ENCODE measurements at places on chromosomes 7 and 10.

DNA sequence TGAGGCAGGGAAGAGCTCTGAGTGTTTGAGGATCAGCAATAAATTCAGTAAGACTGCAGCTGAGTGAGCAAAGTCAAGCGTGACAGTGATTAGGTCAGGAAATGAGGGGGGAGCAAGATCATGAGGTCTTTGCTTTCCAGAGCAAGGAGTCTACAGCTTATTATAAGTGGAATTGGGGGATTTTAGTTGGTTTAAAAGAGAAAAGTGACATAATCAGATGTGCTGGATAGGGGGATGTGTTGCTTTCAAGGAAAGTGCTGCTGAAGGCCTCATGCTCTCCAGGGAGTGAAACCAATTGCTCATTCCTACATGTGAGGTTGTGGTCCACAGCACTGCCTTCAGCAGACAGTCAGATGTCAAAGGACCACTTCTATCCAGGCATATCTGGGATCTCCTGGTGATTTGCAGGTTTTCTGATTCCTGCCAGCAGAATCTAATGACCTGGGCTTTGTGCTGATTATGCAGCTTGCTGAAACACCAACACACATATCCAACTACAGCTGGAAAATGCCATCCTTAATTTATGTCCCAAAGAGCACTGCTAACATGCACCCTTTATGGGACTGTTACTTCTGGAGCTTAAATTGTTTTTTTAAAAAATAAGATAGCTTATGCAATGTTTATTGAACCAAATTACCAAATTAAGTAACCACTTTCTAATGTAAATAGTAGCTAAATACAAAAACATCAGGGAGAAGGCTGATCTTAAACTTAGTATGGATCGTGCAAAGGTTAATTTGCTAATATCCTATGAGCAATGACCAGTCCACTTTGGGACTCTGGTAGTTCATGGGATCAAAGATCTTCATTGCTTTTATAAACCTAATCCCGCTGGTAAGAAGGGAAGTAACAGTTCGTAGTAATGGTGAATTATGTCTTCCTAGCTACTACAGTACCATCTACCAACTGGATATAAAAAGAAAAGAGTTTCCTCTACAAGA is 607.6 kb downstream of the KCNMA1 start:
- DNase-seq: no peak

DNA sequence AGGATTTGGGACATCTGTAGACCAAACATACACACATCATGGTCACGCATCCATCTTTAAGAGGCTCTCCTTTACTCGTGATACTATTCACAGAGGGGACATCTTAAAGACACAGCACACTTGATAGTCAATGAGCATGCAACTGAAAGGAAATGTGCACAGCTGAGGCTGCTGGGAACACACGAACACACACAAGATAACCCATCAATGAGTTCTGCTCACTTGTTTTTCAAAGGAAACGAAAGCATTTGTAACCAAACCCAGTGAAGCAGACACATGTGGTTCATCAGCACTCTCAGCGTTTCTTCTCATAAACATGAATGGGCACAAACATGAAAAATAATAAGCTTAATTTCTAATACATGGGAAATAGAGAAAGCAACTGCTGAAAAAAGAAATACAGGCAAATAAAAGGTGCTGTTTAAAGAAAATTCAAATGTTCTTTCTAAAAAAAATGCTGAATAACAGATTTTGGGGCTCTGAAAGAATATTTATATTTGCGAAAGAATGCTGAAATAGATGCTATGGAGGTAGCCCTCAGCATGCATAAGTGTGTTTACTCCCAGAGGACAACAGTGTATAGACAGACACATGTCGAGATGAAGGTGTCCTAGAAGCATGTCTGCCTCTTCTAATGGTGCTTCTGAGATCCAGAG is 59.7 kb upstream of the LAMB4 start:
- DNase-seq: no peak

- DNase-seq: no peak
Observed at GRCh38 chr7:114981323-114981722, 59.4 kb downstream of the MDFIC start.

DNA sequence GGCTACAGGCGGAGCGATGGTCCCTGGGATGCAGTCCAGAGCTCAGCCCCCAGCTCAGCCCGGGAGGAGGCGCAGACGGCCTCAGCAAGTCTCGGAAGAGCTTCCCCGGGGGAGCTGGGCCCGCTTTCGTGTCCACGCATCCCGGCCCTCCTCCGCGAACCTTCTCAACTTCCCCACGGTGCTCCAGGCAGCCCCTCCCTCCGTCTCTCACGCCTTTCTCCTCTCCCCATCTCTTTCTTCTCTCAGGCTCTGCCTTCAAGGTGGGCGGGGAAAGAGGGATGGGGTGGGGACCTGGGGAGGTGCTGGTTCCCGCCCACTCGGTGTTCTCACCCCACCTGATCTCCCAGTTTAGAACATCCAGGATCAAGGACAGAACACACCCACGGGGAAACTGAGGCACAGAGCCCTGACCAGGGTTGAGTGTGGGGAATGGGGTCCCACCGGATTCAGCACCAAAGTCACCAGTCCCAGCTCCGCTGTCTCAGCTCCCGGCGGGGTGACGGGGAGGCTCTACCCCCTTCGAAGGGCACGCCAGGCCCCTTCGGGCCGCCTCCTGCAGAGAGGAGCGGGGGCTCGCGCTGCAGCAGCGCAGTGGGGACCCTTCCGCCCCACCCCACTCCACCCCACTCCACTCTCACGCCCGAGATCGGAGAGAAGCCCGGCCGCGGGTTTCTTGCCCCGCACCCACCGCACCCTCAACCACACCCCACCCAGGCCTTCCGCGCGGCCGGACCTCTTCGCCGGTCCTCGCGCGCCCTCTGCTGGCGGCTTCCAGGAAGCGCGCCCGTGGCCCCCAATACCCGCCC is 18.2 kb downstream of the POLL start:
- DNase-seq: peak; percentile 62

GRCh38 chr10:93346108-93346507 is 136.0 kb downstream of the MYOF start:
- no peak for DNase-seq

- DNase-seq: no peak
Observed at GRCh38 chr7:17625043-17625442, 315.3 kb downstream of the SNX13 start.

DNA sequence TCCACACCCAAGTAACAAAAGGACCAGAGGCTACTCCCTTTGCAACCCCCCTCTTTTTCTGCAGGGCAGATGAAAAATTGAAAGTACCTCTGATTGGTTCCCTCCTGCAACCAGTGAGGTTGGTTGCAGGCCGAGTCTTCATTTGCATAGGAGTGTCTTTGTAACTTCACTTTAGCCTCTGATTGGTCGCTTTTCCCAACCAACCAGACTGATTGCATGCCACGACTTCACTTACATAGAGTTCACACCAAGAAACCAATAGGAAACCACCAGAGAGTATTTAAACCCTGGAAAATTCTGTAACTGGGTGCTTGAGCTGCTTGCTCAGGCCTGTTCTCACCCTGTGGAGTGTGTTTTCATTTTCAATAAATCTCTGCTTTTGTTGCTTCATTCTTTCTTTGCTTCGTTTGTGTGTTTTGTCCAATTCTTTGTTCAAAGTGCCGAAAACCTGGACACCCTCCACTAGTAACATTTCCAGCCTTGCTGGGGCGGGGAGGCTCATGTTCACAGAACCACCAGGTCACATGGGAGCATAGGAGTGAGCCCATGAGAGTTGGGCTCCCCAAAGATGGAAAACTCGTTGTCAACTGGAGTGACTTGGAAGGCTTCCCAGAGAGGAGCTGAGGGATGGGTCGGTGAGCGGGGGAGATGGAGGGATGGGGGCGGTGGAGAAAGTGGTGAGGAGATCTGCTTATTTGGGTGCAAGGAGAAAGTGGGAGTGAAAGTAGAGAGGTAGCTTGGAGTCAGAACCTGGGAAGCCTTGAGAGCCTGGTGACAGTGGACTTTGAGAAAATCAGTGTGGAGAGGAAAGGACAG is 223.6 kb downstream of the GFRA1 start:
- no peak for DNase-seq

DNA sequence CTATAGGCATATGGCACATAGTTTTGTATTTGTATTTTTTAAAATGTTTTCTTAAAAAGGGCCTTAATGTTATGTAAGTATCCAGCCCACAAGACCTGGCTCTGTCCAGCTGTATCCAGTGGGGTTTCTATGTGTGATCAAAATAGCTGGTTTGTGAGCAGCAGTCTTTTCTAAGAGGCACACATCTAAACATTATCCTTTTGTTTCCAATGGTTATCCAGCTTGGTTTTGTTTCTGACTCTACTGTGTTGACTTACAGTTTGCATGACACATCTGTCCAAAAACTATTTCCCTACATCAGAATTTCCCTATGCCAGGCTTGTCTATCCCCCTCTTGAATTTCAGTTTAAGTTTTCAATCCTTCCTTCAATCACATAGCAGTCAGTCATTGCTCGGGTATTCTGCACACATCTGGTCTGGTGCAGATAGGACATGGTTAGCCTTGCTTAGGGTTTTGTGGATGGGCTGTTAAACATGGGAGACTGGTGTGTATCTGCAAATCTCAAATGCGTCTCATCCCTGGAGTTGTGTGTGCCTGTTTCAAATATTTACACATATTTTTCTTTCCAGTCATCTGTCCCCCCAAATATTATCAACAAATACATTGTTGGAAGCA is 104.2 kb downstream of the SAMD9 start:
- DNase-seq: no peak

GRCh38 chr7:22393913-22394729 is 37.2 kb upstream of the RAPGEF5 start:
- no peak for DNase-seq

DNA sequence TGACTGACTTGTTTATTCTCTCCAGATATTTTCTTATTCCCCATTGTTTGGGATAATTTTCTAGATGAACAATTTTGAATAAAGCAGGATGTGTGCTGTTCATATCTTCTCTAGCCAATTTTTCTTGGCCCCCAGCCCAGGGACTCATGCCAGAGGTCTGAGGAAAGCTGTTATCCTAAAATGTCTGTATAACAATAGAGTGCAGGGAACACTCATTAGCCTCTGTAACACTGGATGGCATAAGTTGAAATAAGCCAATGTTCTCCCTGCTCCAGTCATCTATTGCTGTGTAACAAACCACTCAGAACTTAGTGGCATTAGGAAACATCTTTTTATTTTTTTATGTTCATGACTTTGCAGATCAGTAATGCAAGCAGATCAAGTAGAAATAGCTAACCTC is 121.7 kb upstream of the TRIM24 start:
- no peak for DNase-seq

- no peak for DNase-seq
Observed at GRCh38 chr7:120521761-120522737, 249.1 kb downstream of the KCND2 start.

GRCh38 chr10:69218831-69219230 is 1.3 kb upstream of the HKDC1 start:
- no peak for DNase-seq

- peak; percentile 74 for DNase-seq
Observed at GRCh38 chr10:102395400-102396316, at the start of gene NFKB2. TSS of gene NFKB2 (plus strand) at chr10:102395705. CDS start at chr10:102395960, 255 bp downstream.

- no peak for DNase-seq
Observed at GRCh38 chr7:93053209-93053948, 64.4 kb downstream of the SAMD9 start.

- no peak for DNase-seq
Observed at GRCh38 chr10:84371944-84372343, 43.6 kb downstream of the CCSER2 start.

DNA sequence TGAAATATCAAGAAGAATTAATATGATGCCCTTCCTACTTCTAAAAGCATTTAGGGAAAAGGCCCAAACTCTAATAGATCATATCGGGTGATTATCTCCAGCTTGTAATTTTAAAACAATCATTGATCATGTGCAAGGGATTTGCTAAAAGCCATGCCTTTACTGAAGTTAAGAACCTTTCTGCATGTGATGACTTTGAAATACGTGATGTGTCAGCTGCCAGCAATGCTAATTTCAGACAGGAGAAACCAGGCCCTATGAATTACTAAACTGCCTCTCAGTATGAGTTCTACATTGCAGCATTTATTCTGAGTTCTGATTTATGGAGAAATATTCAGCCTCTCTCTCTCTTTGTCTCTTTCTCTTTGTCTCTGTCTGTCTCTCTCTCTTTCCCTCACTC is 203.6 kb upstream of the AKR1E2 start:
- DNase-seq: no peak

DNA sequence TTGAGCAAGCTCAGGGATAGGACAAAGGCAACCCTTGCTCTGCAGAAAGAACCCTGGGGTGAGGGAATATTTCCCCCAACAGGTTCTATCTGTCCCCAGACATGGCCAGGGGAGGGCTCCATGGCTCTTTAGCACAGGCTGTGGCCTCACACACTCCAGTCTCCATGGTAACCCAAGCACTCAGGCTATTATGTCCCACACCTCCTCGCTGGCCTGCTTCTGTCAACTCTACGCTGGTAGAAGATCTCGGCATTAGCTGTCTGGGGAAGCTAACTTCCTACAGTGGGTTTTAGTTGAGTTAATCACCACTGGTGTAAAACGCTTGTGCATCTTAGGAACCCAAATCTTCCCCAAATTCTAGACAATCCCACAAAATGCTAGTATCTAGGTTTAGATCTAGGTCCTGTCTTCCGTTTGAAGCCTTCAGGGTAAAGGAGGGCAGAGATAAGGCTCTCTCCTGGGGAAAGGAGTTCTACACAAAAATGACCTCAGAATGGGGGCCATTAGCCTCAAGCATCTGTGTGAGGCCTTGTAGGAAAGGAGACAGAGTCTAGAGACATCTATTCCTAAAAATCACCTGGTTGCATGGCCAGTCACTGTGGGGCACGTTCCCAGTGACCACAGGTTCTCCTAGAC is 36.7 kb upstream of the SLIT1 start:
- no peak for DNase-seq

GRCh38 chr7:101947899-101948298 is 130.5 kb downstream of the CUX1 start:
- no peak for DNase-seq

- DNase-seq: no peak
Observed at GRCh38 chr7:112414855-112415490, 35.3 kb upstream of the IFRD1 start.

GRCh38 chr7:4144811-4145510 is 537.1 kb upstream of the FOXK1 start:
- no peak for DNase-seq

GRCh38 chr10:114276671-114277070 is 37.6 kb downstream of the VWA2 start:
- DNase-seq: no peak

DNA sequence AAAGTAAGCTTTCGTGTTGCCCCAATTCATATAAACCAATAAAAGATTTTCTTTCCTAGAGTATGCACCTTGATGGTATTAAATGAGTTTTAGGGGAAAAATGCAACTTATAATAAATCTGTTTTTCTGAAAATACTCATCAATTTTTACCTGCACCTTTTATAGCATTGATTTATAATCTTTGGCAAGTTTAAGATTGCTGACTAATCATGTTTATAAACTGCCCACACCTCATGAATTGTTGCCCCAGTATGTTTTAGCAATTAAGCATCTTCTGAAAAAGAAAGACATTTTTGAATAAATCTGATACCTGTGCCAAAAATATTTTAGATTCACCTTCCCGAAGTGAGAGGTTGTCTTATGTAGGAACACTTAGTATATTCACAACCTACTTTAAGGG is 420.0 kb downstream of the THSD7A start:
- DNase-seq: no peak
